Kidney (tissue), 22 donors: ENCODE measurements at places on chromosomes 6 and 20. TPM values are rescaled to one million over a fixed set of nuclear protein-coding genes. Genes with fewer than 3 reads are reported as not detected.
A peak's percentile ranks its signal among the peaks of the same experiment; 100 is the strongest.

Gene RBPJL
- not detected for total RNA-seq

Gene ENPP1
- 6.5 TPM for total RNA-seq

Gene MCHR2
- total RNA-seq = not detected

Gene OPN5
- 0.16 TPM for total RNA-seq

Gene UNC93A
- not detected for total RNA-seq

Gene LIN28B
- not detected for total RNA-seq

Gene ANGPT4
- total RNA-seq = 0.57 TPM

Gene MCCD1
- 3.5 TPM for total RNA-seq

Gene TNFRSF6B
- total RNA-seq = 64.5 TPM

Gene TNXB
- total RNA-seq = 88.2 TPM

Gene MRAP2
- total RNA-seq = 5.0 TPM

Gene SRSF12
- 2.3 TPM for total RNA-seq

Gene BMP2
- total RNA-seq = 8.7 TPM

- no peak overlapping the region for H3K27ac ChIP-seq
- no peaks in the 10 kb centered on the region for H3K4me1 ChIP-seq
- H3K36me3 ChIP-seq = no peaks in the 10 kb centered on the region
- no peak overlapping the region for H3K4me3 ChIP-seq
- no peaks in the 10 kb centered on the region for H3K27me3 ChIP-seq
Measured at GRCh38 chr6:145260484-145261175, 474.7 kb downstream of the EPM2A start.

DNA sequence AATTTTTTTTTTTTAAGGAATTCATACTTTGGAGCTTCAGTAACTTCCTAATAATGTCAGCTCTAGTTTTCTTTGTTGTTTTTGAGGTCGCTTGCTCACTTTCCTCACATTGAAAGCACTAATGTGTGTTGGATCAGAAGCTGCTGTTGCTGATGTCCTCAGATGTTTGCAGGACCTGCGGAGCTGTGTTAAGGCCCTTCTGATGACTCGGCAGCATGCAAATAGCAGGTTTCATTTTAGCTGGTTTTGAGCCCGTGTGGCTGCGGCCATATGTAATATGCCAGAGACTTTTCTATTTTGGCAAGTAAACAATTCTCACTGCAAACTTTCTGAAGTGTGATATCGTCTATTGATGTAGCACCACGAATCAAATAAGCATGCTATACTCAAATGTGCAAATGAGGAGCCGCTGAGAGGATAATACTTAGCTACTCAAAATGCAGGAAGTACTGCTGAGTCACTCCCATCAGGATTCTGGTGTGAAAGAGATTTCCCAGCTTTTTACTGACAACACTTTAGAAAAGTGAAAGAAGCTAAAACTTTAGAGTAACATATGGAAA, 187.8 kb downstream of the SASH1 start:
- no peak overlapping the region for H3K27ac ChIP-seq
- no peak overlapping the region for H3K4me3 ChIP-seq
- no peaks in the 10 kb centered on the region for H3K4me1 ChIP-seq
- peaks cover 21% of the 10 kb centered on the region for H3K36me3 ChIP-seq
- H3K27me3 ChIP-seq = no peaks in the 10 kb centered on the region

GRCh38 chr6:47264775-47265184, 44.9 kb downstream of the TNFRSF21 start:
- no peak overlapping the region for H3K27ac ChIP-seq
- no peaks in the 10 kb centered on the region for H3K27me3 ChIP-seq
- H3K4me3 ChIP-seq = no peak overlapping the region
- no peaks in the 10 kb centered on the region for H3K4me1 ChIP-seq
- peaks cover 2% of the 10 kb centered on the region for H3K36me3 ChIP-seq

GRCh38 chr20:47003223-47003622, 108.6 kb downstream of the EYA2 start:
- no peaks in the 10 kb centered on the region for H3K36me3 ChIP-seq
- no peaks in the 10 kb centered on the region for H3K4me1 ChIP-seq
- no peak for DNase-seq
- H3K4me3 ChIP-seq = no peak overlapping the region
- H3K27ac ChIP-seq = no peak overlapping the region

DNA sequence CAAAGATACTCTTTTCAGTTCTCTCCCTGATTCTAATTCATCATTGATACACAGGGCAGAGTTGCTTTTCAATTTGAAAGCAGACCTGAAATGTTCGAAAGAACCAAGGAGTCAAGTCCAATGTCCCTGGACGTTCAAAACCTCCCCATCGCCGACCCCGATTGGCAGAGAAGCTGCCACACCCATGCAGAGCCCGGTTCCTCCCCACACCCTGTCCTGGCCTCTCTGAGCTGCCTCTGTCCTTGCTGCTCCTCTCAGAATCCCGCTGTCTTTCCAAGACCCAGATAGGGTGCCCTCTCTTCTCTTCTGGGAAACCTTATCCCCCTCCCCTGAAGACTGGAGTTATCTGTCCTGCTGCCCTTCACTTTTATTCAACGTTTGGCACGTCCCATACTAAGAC, 52.3 kb upstream of the CITED2 start:
- no peak overlapping the region for H3K27ac ChIP-seq
- H3K4me3 ChIP-seq = no peak overlapping the region
- DNase-seq = no peak

- no peaks in the 10 kb centered on the region for H3K36me3 ChIP-seq
- no peaks in the 10 kb centered on the region for H3K27me3 ChIP-seq
- H3K4me3 ChIP-seq = no peak overlapping the region
Measured at GRCh38 chr6:151948002-151948743, 140.7 kb downstream of the ESR1 start.

- no peak overlapping the region for H3K27ac ChIP-seq
- no peak overlapping the region for H3K4me3 ChIP-seq
- no peaks in the 10 kb centered on the region for H3K36me3 ChIP-seq
- DNase-seq = no peak
- no peaks in the 10 kb centered on the region for H3K4me1 ChIP-seq
Measured at GRCh38 chr20:46229478-46230105, 78.7 kb downstream of the CDH22 start.

GRCh38 chr6:139282684-139283083, 9.1 kb downstream of the TXLNB start:
- DNase-seq = no peak
- H3K4me3 ChIP-seq = no peak overlapping the region
- no peak overlapping the region for H3K27ac ChIP-seq
- no peaks in the 10 kb centered on the region for H3K36me3 ChIP-seq
- no peaks in the 10 kb centered on the region for H3K27me3 ChIP-seq

- H3K27ac ChIP-seq = no peak overlapping the region
- no peaks in the 10 kb centered on the region for H3K27me3 ChIP-seq
Measured at GRCh38 chr6:70315079-70315751, 12.3 kb upstream of the COL9A1 start.

- no peaks in the 10 kb centered on the region for H3K27me3 ChIP-seq
- peak; percentile 89 for DNase-seq
- H3K4me3 ChIP-seq = peak overlapping the region; percentile 46
- H3K4me1 ChIP-seq = no peaks in the 10 kb centered on the region
Measured at GRCh38 chr20:1802385-1803060, 92.7 kb upstream of the SIRPA start.

DNA sequence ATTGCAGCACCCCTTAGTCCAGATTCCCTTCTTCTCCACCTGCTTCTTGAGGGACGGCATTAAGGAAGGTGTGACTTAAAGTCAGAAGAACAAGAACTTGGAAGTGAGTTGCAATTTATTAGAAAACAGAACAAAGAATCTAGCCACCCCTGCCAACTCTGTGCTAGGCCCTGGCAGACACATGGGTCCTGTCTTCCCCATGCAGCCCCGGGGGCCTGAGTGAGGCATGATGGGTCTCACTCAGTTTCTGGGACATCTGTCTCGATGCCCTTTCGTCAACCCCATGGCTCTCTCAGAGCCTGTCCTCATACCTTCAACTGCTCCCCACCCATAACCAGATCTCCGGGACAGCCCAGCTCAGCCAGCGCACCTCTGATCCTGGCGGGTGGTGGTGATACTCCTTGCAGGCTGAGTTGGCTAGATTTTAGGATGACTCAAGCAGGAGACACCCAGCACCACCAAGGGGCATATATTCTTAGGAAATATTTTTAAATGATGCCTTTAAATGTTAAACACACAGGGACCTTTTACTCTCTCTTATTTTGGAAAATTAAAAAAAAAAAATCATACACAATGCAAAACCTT, 143.2 kb upstream of the RNF24 start:
- no peak overlapping the region for H3K27ac ChIP-seq
- H3K36me3 ChIP-seq = no peaks in the 10 kb centered on the region
- H3K4me3 ChIP-seq = no peak overlapping the region
- no peaks in the 10 kb centered on the region for H3K4me1 ChIP-seq

DNA sequence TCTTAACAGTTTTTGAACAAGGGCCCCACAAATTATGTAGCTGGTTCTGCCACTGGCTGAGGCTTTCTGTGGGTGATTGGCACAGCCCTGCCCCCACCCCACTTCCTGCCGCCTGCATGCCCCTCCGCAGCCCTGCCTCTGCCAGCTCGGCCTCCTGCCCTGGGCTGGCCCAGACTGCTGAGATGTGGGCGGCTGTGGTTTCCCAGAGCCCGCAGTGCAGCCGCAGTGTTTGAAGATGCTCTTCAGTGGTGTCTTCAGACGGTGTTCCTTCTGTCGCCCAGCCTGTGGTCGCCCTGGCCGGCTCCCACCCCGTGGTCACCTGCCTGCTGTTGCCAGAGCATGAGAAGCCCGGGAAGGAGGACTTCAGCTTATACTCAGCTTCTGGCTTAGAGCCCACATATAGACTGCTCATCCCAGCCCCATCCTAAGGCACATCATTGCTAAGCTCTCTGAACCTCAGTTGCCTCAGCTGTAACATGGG, 154.3 kb downstream of the VEGFA start:
- H3K4me3 ChIP-seq = no peak overlapping the region
- no peaks in the 10 kb centered on the region for H3K4me1 ChIP-seq
- H3K27me3 ChIP-seq = no peaks in the 10 kb centered on the region
- H3K27ac ChIP-seq = no peak overlapping the region

DNA sequence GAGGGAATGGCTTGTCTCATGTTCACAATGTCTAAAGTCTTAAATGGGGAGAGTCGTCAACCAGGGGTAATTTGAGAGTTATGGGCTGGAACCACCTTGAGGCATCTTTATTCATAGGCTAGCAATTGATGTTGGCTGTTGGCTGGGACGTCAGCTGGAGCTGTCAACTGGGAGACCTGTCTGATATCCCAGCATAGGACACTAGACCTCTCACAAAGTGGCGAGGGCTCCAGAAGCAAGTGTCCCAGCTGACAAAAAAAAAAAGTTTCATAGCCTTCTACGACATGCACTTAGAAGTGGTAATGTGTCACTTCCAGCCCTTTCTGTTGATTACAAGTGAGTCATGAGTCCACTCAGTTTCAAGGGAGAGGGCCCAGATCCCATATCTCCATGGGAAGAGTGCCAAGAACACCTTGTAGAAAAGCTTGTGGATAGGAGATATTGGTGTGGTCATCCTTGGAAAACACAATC, 278.0 kb downstream of the ESR1 start:
- H3K4me1 ChIP-seq = no peaks in the 10 kb centered on the region
- DNase-seq = peak; percentile 80
- no peak overlapping the region for H3K4me3 ChIP-seq

- no peak overlapping the region for H3K4me3 ChIP-seq
- DNase-seq = no peak
- no peak overlapping the region for H3K27ac ChIP-seq
Measured at GRCh38 chr6:143634486-143634885, 43.3 kb upstream of the PHACTR2 start.

DNA sequence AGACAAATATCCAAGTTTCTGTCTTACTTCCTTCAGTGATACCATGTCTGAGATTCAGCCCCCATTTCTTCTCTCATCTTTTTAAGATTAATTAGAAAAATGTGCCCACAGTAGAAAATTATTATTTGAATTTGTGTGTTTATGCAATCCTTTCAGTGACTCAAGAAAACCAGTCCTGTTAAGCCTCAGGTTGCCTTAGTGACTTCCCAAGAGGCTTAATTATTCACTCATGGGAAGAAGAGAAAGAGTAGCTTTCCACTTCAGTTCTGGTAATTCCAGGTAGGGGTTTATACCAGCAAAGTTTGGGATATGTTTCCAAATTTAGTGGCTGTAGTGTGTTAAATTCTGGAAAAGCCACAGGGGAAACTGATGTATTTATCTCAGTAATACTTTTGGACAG, 149.1 kb downstream of the RIMS1 start:
- no peaks in the 10 kb centered on the region for H3K36me3 ChIP-seq
- DNase-seq = no peak
- H3K27me3 ChIP-seq = no peaks in the 10 kb centered on the region
- no peaks in the 10 kb centered on the region for H3K4me1 ChIP-seq

DNA sequence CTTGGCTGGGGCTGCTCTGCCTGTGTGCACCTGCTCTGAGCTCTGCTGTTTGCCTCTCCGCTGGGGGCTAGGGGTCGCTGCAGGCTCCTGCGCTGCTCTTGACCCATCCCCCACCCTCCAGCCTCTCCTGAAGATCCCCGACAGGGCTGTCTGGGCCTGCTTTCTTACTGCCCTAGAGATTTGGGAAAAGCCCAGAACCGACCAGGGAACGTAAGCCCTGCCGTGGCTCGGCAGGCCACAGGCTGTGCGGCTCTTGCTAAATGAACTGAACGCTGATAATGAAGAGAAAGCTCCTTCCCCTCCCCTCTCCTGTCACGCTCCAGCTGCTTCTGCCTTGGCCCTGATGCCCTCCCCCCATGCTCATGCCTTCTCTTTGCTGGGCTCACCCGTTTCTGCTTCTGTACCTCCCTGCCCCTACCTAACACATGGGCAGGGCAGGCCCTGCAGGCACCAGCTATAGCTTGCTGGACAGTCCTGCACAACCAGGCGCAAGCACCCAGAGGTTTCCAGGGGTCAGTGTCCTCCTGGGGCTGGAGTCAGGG, 32.0 kb upstream of the PCMTD2 start:
- H3K36me3 ChIP-seq = no peaks in the 10 kb centered on the region
- H3K4me1 ChIP-seq = peaks cover 3% of the 10 kb centered on the region
- no peak overlapping the region for H3K4me3 ChIP-seq
- DNase-seq = peak; percentile 85

DNA sequence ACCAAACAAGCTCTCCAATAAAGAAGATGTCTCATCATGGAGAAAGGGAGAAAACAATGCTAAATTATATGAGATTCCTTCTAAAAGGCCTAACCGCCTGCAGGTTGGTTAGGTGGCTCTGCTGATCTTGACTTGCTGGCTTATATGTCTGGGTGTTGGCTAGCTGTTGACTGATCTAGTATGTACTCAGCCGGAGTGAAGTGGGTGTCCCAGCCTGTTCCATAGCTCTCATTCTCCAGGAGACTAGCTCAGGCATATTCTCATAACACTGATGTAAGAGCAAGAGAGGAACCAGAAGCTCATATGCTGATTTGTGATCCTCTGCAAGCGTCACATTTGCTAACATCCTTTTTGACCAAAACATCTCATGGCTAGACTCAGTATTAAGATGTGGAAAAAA, 473.0 kb downstream of the BMP2 start:
- no peaks in the 10 kb centered on the region for H3K27me3 ChIP-seq
- no peak overlapping the region for H3K27ac ChIP-seq
- H3K4me3 ChIP-seq = no peak overlapping the region

DNA sequence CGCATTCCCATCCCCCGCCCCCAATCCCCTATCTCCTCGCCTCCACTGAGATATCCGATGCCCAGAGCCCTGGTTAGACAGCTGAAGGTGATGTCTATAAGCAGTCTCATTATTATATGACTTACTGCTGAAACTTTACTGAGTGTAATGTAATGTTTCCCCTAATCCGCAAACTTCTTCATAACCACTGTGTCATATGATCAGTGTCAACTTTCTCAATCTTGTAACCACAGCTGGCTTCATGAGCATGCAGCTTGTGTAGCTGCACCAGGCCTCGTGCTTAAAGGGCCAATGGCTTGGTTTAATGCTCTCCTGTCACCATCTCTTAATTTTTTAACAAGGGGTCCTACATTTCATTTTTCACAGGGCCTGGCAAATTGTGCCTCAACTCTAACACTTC, 8.1 kb downstream of the ASIP start:
- no peak for DNase-seq
- no peaks in the 10 kb centered on the region for H3K27me3 ChIP-seq
- no peak overlapping the region for H3K27ac ChIP-seq
- no peaks in the 10 kb centered on the region for H3K36me3 ChIP-seq
- H3K4me3 ChIP-seq = no peak overlapping the region
